ENCODE measurements at places on chromosomes 11 and 22.

GRCh38 chr11:35525501-35526175 lies at the start of gene PAMR1:
Gene PAMR1 (minus strand): TSS chr11:35525616. CDS start chr11:35525585, 31 bp downstream.
- DNase-seq, result no peak

- DNase-seq, result peak; percentile 58
Measured at GRCh38 chr11:75351791-75352587, 528 bp upstream of the ARRB1 start.

DNA sequence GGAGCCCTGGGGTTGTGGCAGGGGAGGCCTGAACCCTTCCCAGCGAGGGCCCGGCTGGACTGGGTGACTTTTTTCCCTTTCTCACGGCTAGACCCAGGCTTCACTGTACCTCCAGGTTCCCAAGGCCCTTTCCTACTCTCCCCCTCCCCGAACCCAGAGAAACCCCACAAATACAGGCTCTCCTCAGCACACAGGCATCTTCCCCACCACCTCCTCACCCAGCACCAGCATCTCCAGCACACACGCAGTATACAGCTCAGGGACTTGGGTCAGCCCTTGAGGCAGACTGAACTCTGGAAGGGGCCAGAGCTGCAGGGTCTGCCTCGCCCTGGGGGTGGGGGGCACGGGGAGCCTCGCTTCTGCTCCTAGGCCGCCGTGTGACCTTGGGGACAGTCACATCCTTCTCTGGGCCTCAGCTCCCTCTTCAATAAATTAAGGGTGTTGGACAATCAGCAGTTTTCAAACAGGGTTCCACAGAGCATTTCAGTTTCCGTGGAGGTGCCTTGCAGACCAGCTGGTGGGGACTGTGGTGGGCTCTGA lies 4.5 kb downstream of the TMPRSS13 start:
- DNase-seq, result no peak

GRCh38 chr11:73235236-73235786 lies 17.2 kb downstream of the P2RY2 start:
- no peak for DNase-seq

DNA sequence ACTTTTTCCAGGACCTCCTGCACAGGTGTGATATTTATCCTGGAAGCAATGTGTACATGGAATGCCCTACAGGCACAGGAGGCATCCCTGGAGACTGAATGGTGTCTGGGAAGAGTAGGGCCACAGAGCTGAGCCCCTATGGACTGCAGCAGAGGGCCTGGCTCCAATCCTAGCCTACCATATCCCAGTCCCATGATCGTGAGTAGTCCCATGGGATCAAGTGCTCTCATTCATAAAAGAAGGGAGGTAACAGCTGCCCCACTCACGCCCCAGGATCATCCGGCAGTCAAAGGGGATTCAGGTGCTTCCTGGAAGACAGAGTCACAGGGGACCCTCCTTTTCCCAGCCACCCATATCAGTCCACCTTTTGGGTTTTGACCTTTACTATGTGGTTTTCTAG lies 24.0 kb downstream of the ANKK1 start:
- no peak for DNase-seq

- DNase-seq, result no peak
Measured at GRCh38 chr11:112159098-112160065, 4.5 kb downstream of the IL18 start.

GRCh38 chr11:62911137-62912130 lies 9.7 kb downstream of the CHRM1 start:
- no peak for DNase-seq

GRCh38 chr22:23357053-23357452 lies 176.7 kb downstream of the BCR start:
- DNase-seq, result no peak

- peak; percentile 8 for DNase-seq
Measured at GRCh38 chr22:19213442-19214077, 35.0 kb upstream of the SLC25A1 start.

GRCh38 chr11:8068605-8069221 lies 12.3 kb upstream of the TUB start:
- no peak for DNase-seq

- DNase-seq, result no peak
Measured at GRCh38 chr11:123479048-123479837, 49.2 kb downstream of the GRAMD1B start.

- peak; percentile 40 for DNase-seq
Measured at GRCh38 chr11:61791737-61792309, 576 bp downstream of the TMEM258 start.

- no peak for DNase-seq
Measured at GRCh38 chr22:39904862-39905261, 4.0 kb downstream of the GRAP2 start.

DNA sequence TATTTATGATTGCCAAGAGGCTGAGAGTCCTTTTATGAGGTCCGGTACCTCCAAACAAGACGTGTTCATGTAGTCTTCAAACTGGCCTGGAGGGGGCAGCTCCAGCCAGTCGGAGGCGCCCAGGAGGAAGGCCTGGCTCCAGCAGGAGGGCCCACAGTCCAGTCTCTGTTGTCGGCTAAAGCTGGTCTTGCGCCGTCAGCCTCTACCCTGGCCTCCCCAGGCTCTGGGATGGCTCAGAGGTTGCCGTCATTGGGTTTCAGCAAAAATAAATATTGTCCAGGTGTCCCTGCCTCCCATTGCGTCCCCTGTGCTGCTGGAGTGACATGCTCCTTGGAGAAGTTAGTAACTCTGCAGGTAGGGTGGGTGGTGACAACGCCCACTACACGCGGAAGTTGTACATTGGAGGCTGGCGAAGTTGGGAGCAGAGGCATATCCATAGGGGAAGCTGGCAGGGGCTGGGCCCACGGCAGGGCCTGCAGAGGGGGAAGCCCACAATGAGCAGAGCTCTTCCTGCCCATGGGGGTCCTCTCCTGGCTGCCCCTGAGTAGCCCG lies 1.0 kb upstream of the SLC25A1 start:
- peak; percentile 59 for DNase-seq

GRCh38 chr11:11532574-11532973 lies 89.2 kb downstream of the GALNT18 start:
- no peak for DNase-seq

- DNase-seq, result no peak
Measured at GRCh38 chr22:45460288-45461109, 42.2 kb upstream of the FBLN1 start.

All from NT2/D1 (cell line).